ELR (cell line): ENCODE measurements at places on chromosomes 16 and 17.

DNA sequence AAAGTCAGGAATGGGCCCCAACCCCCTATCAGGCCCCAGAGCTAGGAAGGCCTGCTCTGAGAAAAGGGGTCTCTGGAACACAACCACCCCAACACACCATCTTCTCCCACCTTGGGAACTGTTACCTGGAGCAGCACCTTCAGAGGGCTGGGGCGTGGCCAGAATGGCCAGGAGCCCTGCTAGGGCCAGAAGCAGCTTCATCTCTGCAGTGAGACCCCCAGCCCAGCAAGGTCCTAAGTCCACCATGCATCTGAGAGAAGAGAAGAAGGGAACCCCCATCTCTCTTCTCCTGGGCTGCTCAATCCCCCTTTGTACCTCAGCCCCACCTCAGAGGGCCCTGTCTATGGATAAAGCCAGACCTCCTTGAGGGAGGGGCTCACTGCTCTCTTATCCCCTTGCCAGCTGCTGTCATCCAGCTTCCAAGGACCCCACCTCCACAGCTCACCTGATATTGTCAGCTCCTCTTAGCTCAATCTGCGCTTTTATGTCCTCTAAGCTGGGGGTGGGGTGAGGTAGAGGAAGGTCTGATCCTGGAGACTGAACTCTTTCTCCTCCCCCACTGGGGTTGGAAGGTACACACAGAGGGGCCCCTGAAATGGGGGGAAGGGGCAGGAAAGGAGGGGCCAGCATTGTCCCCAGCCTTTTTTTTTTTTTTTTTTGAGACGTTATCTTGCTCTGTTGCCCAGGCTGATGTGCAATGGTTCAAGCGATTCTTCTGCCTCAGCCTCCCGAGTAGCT is at the start of gene MPO:
Gene MPO (minus strand): TSS at position 456 of the 738 bp plus-strand sequence. CDS start 177 bp downstream, at position 279.
- DNase-seq: no peak

- DNase-seq: no peak
Measured at GRCh38 chr16:369275-369865, 968 bp downstream of the MRPL28 start.

DNA sequence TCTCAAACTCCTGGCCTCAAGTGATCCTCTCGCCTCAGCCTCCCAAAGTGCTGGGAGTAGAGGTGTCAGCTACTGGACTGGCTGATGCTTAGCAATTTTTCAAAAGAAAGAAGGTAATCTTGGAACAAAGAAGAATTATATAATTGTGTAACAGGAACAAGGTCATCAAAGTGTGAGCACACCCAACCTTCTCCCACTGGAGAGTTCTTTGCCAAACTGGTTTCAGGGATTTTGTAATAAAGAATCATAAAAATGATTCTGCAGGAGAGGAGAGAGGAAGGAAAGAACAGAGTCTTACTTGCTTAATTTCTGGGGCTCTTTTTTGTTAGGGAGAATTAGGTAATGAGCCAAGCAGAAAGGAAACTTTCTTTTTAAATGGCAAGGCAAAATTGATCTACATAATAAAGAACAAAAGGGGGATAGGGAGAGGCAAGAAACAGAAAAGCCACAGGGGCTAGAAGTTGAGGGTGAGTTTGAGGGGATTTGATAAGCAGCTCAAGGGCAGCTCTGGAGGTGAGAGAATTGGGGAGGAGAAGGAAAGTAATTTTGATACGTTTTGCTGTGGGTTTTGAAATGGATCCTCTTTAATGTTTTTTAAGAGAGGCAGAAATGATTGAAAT is 21.3 kb downstream of the CHD9NB start:
- DNase-seq: no peak

GRCh38 chr17:10089196-10089804 is 109.1 kb downstream of the GAS7 start:
- no peak for DNase-seq

DNA sequence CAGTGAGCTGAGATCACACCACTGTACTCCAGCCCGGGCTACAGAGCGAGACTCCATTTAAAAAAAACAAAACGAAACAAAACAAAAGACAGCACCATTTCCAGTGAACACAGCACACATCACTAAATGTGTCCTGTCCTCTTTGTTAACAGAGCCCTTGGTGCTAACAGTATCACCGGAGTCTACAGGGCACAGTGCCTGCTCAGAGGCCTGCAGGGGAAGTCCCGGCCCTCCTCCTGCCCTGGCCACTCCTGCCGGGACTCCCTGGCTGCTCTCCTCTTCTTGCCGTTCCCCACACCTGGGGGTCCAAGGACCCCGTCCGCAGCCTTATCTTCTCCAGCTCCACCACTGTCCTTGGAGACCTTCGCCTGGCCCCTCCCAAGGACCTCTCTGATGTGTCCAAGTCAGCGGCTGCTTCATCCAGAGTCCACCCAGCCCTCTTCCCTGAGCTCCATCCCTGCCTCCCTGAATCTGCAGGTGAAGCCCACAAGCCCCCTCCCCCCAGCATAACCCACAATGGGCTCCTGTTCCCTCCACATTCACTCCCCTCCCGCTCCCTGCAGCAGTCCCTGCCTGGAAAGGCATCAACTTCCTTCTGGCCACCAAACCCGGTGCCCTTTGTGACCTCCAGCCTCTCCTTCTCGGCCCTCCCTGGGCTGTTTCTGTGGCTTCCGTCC is 8.5 kb downstream of the TRPV1 start:
- DNase-seq: no peak

DNA sequence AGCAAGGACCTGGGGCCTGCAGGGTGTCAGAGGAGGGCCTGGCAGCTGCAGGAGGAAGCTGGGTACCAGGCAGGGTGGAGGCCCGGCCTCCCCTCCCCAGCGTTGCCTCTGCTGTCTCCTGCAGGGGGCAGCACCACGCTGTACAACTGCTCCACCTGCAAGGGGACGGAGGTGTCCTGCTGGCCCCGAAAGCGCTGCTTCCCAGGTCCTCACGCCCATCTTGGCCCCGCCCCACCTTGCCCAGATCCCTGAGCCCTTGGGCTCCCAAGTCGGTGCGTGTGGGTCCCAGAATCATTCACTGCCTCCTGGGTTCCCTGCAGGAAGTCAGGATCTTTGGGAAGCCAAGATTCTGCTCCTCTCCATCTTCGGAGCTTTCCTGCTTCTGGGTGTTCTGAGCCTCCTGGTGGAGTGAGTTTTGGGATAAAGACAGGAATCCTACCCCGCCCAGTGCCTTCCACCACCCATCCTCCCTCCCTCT is 1.2 kb downstream of the TMEM95 start:
- peak; percentile 78 for DNase-seq

GRCh38 chr17:31254654-31255053 is 42.4 kb downstream of the OMG start:
- no peak for DNase-seq

DNA sequence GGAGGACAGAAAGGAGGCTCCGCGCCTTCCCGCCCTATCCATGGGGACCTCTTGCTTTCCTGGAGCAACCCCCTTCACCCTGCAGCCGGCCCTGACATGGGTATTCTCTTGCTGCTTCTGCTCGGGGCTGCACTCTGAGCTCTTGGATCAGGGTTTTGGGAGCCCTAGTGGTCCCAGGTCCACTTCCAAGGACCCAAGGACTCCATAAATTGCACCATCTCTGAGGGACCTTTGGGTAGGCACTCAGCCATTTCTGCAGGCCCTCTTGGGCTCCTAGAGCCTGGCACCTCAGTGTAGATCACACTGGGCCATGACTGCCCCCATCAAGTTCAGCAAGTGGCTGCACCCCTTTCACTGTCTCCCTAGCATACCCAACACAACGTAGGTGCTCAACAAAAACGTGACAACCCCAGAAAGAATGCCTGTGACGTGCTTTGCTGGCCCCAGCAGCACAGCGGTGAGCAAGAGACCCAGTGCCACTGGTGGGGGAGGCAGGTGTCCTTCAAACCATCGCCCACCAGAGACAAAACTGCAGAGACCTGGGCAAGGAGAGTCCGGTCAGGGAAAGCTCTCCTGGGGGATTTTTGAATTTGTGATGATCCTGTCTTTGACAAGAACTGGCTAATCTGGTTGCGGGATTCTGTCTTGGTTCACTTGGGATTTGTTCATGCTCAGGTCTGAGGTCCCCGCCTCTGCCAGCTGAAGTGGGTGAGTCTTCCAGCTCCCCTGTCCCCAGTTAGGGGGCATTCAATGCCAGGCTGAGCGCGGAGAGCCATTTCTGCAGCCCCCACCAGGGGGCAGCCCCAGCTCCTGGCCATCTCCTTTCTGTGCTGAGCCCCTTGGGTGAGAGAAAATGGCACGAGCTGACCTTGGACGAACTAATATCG is 2.5 kb upstream of the RAB11FIP4 start:
- DNase-seq: peak; percentile 54
